ENCODE measurements at places on chromosomes 16 and 17.

- DNase-seq, result no peak
Observed at GRCh38 chr16:87948119-87948545, 3.1 kb upstream of the BANP start.

DNA sequence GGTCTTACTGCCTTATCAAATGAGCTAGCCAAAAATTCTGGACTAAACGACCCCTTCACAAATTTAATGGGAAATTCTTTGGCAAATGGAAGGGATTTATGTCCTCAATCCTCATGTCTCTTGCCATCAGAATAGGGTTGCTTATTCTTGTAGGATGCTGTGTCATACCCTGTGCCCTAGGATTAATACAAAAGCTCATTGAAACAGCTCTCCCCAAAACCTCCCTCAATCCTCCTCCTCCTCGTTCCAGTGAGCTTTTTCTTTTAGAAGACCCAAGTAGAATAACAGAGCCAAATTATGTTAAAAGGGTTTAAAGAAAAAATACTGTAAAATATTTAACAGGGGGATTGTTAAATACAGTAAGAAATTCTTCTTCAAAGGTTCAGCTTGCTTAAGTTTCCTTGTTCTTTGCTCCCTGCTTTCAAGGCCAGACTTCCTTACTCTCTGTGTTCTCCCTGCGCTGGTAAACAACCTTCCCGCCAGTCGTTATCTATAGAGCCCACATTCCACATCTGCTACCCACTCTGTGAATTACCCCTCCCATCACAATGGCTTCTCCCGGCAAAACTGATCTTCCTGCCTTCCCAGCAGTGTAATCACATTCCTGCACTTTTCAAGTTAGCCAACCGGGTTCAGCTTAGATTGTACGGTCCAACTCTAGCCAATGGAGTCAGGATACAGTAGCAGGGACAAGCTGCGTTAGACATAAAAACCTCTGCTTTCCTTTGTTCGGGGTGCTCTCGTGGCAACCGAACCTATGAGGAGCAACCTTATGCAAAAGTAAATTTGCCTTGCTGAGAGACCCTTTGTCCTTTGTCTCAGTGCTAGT is 9.7 kb downstream of the HPR start:
- no peak for DNase-seq

GRCh38 chr16:46932802-46933201 is 40.7 kb downstream of the DNAJA2 start:
- no peak for DNase-seq

DNA sequence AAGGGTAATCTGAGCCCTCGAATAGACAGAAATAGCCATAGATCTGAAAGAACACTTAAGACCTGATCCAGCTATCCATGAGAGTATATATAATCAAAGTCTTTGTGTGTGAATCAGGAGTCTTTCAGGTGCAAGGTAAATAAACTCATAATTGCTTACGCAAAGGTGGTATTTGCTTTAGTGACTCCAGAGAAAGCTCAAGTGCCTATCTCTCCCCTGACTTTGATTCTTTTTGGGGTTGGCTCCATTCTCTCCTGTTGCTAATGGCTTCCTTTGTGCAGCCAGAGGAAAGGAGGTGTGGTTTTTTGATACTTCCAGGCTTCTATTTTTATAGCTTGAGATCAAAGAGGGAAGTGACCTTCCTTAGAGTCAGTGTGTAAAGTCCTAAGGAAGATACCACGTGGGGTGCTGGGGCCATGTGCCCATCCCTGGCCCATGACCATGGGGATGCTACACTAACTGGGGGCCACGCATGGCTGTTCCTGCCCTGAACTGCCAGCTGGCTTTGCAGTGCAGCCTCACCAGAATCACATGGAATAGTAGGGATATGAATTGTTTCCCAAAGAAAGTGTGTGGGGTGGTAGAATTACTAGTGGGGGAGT is 45.8 kb downstream of the TENT4B start:
- no peak for DNase-seq

- DNase-seq, result no peak
Observed at GRCh38 chr16:88005181-88005581, 53.9 kb downstream of the BANP start.

- no peak for DNase-seq
Observed at GRCh38 chr16:55297062-55297909, 26.7 kb upstream of the IRX6 start.

DNA sequence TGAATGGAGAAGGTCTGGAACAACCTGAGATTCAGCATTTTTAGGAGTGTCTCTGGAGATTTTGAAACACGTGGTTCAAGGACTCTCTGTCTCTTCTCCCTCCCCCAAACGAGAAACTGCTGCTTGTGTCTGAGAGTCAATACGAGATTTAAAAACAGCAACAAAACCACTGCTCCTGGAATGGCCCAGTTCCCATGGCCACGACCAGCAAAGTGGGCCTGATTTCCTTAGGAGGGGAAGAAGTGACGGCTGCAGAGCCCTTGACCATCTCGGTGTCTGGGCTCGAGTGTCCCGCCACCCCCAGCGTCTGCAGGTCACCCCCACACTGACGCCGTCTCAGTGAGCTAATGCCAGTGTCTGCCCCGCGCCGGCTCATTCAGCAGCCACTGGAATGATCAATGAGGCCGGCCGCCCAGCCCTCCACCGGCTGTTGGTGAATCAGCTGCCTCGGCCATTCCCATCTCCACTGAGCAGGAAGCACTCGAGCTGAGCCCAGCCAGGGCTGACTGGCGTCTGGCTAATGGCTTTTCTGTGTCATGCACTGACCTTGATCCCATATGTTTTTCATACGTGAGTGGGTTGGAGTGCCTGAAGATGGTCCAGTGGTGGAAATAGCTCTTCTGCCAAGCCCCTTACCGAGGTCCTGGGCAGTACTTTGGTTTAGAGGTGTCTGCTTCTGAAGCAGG is 151.8 kb downstream of the PITPNC1 start:
- DNase-seq, result no peak

DNA sequence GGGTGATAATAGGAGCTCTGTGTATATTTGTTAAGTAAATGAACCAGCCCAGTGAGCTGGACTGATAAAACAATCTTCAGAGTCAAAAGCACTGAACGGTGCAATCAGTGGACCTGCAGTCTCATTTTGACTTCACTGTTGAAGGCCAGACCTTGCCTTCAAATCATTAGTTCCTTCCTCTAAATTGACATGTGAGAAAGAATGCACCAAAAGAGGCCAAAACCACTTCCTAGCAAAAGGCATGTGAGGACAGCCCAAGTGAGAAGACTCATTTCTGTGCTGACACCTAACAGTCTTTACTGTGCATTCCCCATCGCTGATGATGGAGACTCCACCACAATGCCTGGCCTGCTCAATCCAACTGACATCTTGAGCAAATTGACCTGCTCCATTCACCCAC is 10.6 kb downstream of the GTF3C1 start:
- DNase-seq, result no peak

DNA sequence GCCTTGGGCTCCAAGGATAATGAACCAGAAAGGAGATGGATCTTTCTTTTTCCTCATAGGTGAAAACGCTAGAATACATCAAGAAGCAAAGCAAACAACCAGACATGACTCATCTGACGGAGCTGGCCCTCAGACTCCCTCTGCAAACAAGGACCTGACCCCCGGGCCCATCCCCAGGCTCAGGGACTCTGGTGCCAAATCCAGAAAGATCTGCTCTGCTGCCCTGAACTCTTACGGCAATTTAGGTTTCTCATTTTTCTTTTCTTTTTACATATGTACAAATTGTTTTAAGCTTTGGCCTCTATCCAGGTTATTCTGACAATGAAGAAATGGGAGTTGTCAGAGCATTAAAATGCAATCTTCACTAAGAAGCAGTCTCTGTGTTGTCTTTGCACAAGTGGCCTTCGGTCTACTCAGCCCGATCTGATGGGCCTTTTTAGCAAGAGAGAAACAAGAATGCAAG is 17.7 kb downstream of the KNOP1 start:
- DNase-seq, result no peak

GRCh38 chr17:50909765-50910605 is 43.8 kb upstream of the TOB1 start:
- DNase-seq, result peak; percentile 83

- no peak for DNase-seq
Observed at GRCh38 chr16:86581458-86581857, 3.1 kb downstream of the FOXL1 start.

DNA sequence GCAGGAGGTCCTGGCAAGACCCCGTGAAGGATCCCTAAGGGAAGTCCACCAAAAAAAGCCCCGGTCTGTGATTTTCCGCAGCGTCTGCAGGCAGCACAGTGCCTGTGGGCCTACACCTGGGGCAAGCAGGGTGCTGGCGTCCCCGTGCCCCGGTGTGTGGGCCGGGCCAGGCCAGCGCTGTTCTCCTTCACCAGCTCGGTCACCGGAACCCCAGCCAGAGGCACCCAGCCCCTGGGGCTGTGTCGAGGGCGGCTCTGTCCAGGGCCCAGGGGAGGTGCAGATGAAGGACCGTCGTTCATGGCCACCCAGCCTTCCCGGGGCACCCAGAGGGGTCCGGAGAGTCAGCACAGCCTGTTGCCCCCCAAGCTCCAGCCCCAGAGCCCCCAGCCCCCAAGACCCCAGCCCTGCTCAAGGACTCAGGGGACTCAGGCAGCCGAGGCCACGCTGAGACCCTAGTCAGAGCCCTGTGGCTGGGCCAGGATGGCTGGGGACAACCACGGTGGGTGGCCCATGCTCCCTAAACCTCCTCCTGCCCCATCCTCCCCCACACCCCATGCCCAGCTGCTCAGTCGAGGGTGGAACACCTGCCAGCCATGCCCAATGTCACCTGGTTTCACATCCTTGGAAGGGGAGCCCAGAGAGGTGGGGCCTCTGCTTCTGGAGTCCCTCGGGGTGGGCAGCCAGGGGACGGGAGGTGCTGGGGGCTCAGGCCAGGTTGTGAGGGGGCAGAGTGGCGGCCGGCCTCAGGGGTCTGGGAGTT is 5.7 kb upstream of the C1QTNF8 start:
- DNase-seq, result no peak

DNA sequence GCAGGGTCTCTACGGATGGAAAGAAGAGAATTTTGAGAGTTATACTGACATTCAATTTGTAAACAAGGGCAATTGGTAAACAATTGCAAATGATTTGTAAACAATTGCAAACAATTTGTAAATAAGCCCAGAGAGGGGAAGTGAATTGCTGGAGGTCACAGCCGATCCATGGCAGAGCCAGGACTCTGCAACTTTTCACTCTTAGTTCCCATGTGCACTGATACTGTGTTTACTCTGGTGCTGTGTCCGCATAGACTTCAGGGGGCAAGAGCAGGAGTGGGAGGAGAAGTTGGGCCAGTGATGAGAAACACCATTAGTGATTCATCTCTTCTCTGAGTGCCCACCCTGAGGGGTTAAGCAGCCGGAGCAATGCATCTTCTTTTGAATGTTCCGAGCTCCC is 14.0 kb downstream of the SCNN1G start:
- DNase-seq, result no peak

Measured in stimulated activated naive CD4-positive, alpha-beta T cell (primary cell).